ENCODE measurements at places on chromosomes 3 and 15. TPM values are rescaled to one million over a fixed set of nuclear protein-coding genes. Genes with fewer than 3 reads are reported as not detected.

- H3K4me1 ChIP-seq: peaks cover 8% of the 10 kb centered on the region
- H3K27me3 ChIP-seq: no peaks in the 10 kb centered on the region
- H3K27ac ChIP-seq: no peak overlapping the region
- H3K36me3 ChIP-seq: no peaks in the 10 kb centered on the region
- DNase-seq: no peak
- no peak overlapping the region for H3K4me3 ChIP-seq
Measured at GRCh38 chr15:71110405-71111180, 4.7 kb upstream of the THSD4 start.

GRCh38 chr3:184543843-184544512 is 17.6 kb upstream of the EPHB3 start:
- DNase-seq: peak; percentile 90
- H3K36me3 ChIP-seq: no peaks in the 10 kb centered on the region
- H3K4me1 ChIP-seq: no peaks in the 10 kb centered on the region
- H3K27me3 ChIP-seq: no peaks in the 10 kb centered on the region
- no peak overlapping the region for H3K27ac ChIP-seq
- no peak overlapping the region for H3K4me3 ChIP-seq

GRCh38 chr3:129567939-129568338 is 25.0 kb downstream of the H1-8 start:
- no peak for DNase-seq
- no peak overlapping the region for H3K27ac ChIP-seq
- peaks cover 31% of the 10 kb centered on the region for H3K4me1 ChIP-seq

DNA sequence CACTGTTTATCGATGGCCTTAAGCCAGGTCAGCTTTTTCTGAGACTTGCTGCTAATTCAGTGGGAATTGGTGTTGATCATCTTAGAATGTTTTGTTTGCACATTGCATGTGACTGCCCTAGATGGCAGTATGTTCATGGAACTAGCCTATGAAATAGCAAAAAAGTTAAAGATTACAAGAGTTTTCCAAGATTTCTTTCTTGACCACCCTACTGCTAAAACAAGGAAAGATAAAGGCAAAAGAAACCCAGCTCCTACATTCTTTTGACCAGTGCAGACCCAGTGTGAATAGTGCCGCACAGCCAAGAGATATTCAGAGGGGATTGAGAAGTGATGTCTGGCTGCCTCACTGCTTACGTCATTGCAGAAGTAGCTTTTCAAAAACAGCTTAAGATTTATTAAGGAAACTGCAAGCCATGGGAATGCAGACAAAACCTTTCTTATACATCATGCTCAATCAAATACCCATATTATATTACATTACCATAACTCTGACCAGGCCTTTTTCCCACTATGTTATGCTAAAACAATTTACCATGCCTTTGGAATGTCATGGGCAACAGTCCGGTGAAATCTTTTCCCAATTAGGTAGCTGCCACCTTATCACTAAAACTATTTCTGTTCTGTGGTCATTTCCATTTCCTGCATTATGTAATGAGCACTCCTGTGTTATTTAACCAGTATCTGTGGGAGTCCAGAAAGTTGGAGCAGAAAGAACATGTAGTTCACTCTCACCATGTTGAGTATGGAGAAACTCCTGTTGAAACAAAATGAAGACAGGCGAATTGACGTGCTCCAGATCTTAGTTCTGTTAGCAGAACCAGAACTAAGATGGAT is 6.0 kb downstream of the PHLDB2 start:
- no peak for DNase-seq
- H3K27me3 ChIP-seq: no peaks in the 10 kb centered on the region
- H3K4me1 ChIP-seq: peaks cover 9% of the 10 kb centered on the region
- H3K4me3 ChIP-seq: no peak overlapping the region

- DNase-seq: no peak
- no peaks in the 10 kb centered on the region for H3K27me3 ChIP-seq
- H3K4me3 ChIP-seq: peak overlapping the region; percentile 70
- peak overlapping the region; percentile 71 for H3K27ac ChIP-seq
Measured at GRCh38 chr15:25862071-25862471, 1.1 kb downstream of the ATP10A start.

GRCh38 chr3:108897883-108898282 is 55.8 kb downstream of the GUCA1C start:
- H3K27ac ChIP-seq: no peak overlapping the region
- no peak for DNase-seq
- no peaks in the 10 kb centered on the region for H3K27me3 ChIP-seq
- H3K36me3 ChIP-seq: no peaks in the 10 kb centered on the region
- H3K4me3 ChIP-seq: no peak overlapping the region

DNA sequence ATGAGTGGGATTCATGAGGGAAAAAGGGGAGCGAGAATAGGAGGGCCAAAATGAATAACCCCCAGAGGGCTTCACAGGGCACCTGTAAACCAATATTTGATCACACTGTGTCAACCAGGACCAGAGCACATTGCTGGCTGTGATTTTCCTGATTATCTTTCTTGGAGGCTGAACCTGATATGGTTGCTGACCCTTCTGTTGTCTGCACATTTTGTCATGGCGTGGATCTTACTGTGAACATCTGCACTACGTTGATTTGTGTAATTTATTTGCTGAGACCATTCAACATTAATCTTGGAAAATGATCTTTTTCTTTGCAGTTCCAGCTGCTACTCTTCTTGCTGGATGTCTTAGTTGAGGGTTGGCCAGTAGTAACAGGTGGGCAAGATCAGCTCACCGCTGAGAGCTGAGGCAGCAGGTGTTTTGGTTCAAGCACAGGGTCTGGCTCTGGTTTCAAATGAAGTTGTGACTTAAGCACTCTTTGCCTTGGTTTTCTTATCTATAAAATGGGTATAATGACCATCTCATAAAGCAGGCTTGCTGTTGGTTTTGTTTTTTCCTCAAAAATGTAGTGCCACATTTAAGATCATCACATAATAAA is 61.2 kb downstream of the ARHGEF26 start:
- H3K36me3 ChIP-seq: no peaks in the 10 kb centered on the region
- H3K27me3 ChIP-seq: no peaks in the 10 kb centered on the region
- DNase-seq: no peak
- H3K4me1 ChIP-seq: no peaks in the 10 kb centered on the region
- H3K4me3 ChIP-seq: no peak overlapping the region

DNA sequence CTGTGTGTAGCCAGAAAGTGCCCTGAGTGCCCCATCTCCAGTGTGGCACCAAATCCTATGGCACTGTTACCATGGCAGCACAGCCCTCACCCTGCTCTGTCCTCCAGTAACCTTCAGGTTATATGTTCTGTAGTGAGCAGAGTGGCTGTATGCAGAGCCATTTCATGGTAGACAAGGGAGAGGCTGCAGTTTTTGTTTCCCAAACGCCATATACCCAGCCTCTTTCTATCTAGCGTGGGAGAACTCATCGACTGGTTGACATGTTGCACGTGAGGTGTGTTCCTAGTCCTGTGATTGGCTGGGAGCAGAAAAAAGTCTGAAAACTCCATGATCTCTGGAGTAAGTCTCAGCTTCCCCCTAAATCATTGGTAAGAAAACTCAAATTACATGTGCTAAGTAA is 2.0 kb downstream of the SIDT1 start:
- H3K4me3 ChIP-seq: no peak overlapping the region
- peaks cover 3% of the 10 kb centered on the region for H3K4me1 ChIP-seq
- DNase-seq: no peak
- H3K27ac ChIP-seq: no peak overlapping the region
- H3K36me3 ChIP-seq: no peaks in the 10 kb centered on the region

DNA sequence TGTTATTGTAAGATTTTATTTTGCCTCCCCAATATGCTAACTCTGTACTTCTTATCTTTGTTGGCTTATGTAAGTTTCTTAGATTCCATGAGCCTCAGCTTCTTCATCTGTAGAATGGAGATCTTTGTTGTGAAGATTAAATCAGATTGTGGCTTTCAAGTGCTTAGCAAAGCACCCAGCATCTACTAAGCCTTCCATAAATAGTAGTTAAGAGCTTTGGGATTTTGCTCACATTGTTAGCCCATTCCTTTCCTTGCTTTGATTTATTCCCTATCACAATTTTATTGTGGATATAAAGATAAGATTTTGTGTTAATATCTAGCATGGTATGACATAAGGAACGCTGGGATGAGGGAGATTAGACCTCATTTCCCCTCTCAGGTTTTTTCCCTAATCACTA is 501.4 kb downstream of the PYDC2 start:
- H3K4me3 ChIP-seq: no peak overlapping the region
- H3K4me1 ChIP-seq: peaks cover 4% of the 10 kb centered on the region
- DNase-seq: no peak
- H3K27me3 ChIP-seq: no peaks in the 10 kb centered on the region

DNA sequence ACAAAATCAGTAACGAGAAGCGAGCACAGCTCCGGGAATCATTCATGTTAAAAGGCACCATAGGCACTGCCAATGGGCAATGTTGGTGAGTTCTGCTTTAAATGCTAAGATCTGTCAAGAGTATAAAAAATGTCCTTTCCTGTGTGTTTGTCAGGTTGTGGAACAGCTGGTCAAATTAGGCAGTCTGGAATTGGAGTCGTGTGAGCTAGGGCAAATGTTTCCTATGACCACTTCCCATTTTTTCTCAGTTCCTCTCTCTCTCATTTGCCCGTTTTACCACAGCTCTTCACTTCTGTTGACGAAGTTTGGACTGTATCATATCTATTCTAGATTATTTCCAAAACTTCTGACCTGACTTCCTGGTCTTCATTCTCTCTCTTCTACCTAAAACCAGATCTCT is 60.8 kb upstream of the GOLIM4 start:
- DNase-seq: no peak
- no peaks in the 10 kb centered on the region for H3K27me3 ChIP-seq
- no peaks in the 10 kb centered on the region for H3K36me3 ChIP-seq

- no peaks in the 10 kb centered on the region for H3K4me1 ChIP-seq
- no peaks in the 10 kb centered on the region for H3K36me3 ChIP-seq
- no peak for DNase-seq
- no peak overlapping the region for H3K27ac ChIP-seq
Measured at GRCh38 chr3:122298239-122298638, 26.8 kb upstream of the CSTA start.

- no peaks in the 10 kb centered on the region for H3K4me1 ChIP-seq
- no peaks in the 10 kb centered on the region for H3K36me3 ChIP-seq
- H3K4me3 ChIP-seq: no peak overlapping the region
- DNase-seq: no peak
Measured at GRCh38 chr3:79521221-79521848, 246.5 kb downstream of the ROBO1 start.

DNA sequence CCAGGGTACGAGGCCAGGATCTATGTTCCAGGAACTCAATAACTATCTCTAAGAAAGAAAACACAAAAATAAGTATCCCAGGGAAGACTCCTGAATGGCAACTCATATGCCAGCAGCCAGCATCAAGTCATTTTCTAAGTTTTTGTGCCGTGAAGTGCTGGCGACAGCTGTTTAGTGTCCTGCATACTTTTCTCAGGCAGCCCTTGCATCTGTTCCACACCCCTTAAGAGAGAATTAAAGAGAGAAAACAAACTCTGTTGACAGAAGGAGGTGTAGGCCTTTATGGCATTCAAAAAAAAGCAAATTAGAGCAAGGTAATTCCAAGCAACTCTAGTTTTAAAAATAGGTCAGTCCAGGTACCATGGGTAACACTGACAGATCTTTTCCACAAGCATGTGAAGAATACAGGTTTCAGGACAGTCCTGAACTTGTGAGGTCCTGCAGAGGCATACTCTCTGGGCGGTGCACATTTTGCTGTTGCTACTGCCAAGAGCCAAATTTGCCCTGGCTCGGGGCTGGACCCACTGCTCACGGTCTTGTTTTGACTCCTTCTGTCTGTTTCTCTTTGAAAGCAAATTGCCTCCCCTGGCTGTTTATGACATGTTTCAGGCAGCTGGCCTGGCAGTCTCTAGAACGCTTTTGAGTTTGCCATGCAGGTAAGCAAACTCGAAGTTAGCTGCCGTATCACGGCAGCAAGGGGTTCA is 252.1 kb upstream of the ADAMTS9 start:
- DNase-seq: no peak
- no peak overlapping the region for H3K4me3 ChIP-seq
- H3K4me1 ChIP-seq: peaks cover 2% of the 10 kb centered on the region
- H3K36me3 ChIP-seq: no peaks in the 10 kb centered on the region
- no peak overlapping the region for H3K27ac ChIP-seq

Gene ARRDC4
- polyA plus RNA-seq: 28.3 TPM

Gene APOD
- 99.8 TPM for polyA plus RNA-seq

Gene ACP3
- 2.6 TPM for polyA plus RNA-seq

Gene PTH1R
- 10.2 TPM for polyA plus RNA-seq

Gene TRIM42
- polyA plus RNA-seq: 39.8 TPM

Gene ATP6V1A
- polyA plus RNA-seq: 37.8 TPM

Gene KBTBD12
- polyA plus RNA-seq: 2.7 TPM

Gene STRIT1
- 2.5 TPM for polyA plus RNA-seq

Gene MAP1A
- 11.4 TPM for polyA plus RNA-seq

Gene SUSD5
- 4.9 TPM for polyA plus RNA-seq

Gene GOLGA8G
- polyA plus RNA-seq: 28.8 TPM

Gene RTP4
- 3.1 TPM for polyA plus RNA-seq

Gene NMNAT3
- polyA plus RNA-seq: 76.5 TPM

Gene MUSTN1
- 21.7 TPM for polyA plus RNA-seq
